ENCODE measurements at places on chromosomes 12 and 14.

DNA sequence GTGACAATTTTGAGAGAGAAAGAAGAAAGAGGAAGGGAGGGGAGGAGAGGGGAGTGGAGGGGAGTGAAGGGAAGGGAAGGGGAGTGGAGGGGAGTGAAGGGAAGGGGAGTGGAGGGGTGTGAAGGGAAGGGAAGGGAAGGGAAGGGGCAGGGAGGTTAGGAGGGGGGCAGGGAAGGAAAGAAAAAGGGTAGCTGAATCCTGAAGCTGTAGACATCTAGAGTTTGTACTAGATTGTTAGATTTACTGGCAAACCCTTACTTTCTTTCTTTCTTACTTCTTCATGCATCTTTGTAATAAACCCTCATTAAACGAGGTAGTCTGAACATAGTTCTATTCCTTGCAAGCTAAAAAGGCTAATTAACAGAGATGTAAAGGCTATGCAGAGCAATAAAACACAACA is 378.0 kb downstream of the MDGA2 start:
- H3K27ac ChIP-seq, result no peak overlapping the region
- no peaks in the 10 kb centered on the region for H3K36me3 ChIP-seq
- H3K4me1 ChIP-seq, result no peaks in the 10 kb centered on the region
- H3K27me3 ChIP-seq, result no peaks in the 10 kb centered on the region

DNA sequence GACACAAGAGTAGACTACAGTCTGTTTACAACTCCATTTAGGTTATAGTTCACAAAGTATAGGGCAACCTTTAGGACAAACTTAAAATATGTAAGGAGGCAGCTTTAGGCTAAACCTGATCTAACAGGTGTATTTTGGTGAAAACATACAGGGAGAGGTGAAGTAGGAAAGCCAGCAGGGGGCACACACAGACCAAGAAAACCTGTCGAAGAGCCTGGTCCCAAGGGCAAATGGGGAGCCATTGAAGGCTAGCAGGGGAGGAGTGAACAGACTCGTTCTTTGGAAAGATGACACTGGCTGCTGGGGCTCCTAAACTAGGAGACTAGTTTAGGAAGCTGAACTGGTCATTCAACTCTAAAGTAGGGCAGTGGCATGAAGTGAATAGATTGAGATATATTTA is 138.8 kb upstream of the WSCD2 start:
- H3K27ac ChIP-seq, result no peak overlapping the region
- H3K27me3 ChIP-seq, result no peaks in the 10 kb centered on the region
- no peaks in the 10 kb centered on the region for H3K36me3 ChIP-seq
- H3K4me3 ChIP-seq, result no peak overlapping the region

GRCh38 chr12:73465106-73465505 is 1072.5 kb upstream of the ATXN7L3B start:
- H3K27ac ChIP-seq, result no peak overlapping the region
- H3K4me3 ChIP-seq, result no peak overlapping the region
- no peaks in the 10 kb centered on the region for H3K4me1 ChIP-seq

DNA sequence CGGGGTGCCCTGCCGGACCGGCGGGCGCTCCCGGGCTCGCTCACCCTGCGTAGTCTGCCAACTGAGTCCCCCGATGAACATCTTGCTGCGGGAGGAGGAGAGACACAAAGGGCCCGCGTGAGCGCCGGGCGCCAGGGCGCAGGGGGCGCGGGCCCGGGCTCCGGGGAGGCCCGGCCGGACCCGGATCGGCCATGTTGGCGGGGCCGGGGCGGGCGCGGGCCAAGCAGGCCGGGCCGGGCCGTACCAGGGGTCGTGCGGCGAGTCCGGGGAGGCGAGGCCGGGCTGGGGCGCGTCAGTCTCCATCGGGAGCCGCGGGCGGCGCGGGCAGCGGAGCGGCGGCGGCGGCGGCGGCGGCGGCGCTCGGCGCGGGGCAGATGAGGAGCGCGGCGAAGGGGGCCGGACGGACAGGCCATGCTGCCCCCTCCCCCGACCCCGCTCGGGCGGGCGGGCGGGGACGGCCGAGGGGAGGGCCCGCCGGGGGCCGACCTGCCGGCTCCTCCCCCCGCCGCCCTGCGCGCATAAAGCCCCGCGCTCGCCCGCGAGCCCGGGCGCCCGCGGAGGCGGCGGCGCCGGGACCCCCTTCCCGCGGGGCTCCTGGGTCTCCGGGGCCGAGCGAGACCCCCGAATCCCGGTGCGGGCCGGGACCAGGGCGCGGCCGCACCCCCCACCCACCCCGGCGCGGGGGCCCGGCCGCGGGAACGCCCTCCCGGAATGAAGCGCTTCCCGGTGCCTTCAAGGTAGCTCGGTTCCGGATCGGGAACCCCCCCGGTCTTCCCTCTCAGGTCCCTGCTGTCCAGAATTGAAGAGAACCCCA is at the start of gene MSI1:
TSS of gene MSI1 (minus strand) at position 376 of the 814 bp plus-strand sequence. CDS start at position 303, 73 bp downstream.
- H3K4me3 ChIP-seq, result peak within 1 kb of the TSS; percentile 55
- DNase-seq, result no peak
- H3K4me1 ChIP-seq, result no peaks in the 10 kb centered on the region

- H3K4me1 ChIP-seq, result peaks cover 49% of the 10 kb centered on the region
- H3K4me3 ChIP-seq, result peak overlapping the region; percentile 10
- DNase-seq, result no peak
- H3K27ac ChIP-seq, result no peak overlapping the region
Measured at GRCh38 chr12:47709671-47710070, 3.8 kb upstream of the RPAP3 start.

GRCh38 chr12:52338241-52338960 is 17.2 kb upstream of the KRT83 start:
- peaks cover 5% of the 10 kb centered on the region for H3K27me3 ChIP-seq
- H3K27ac ChIP-seq, result no peak overlapping the region
- no peak overlapping the region for H3K4me3 ChIP-seq
- no peaks in the 10 kb centered on the region for H3K36me3 ChIP-seq
- DNase-seq, result no peak

- no peaks in the 10 kb centered on the region for H3K36me3 ChIP-seq
- no peak overlapping the region for H3K4me3 ChIP-seq
- peaks cover 37% of the 10 kb centered on the region for H3K4me1 ChIP-seq
- DNase-seq, result no peak
Measured at GRCh38 chr12:10069976-10070375, 28.8 kb downstream of the CLEC1A start.

GRCh38 chr14:24122898-24123297 is 7.6 kb upstream of the FITM1 start:
- H3K27me3 ChIP-seq, result no peaks in the 10 kb centered on the region
- peaks cover 55% of the 10 kb centered on the region for H3K36me3 ChIP-seq
- no peak overlapping the region for H3K4me3 ChIP-seq
- no peak overlapping the region for H3K27ac ChIP-seq
- no peak for DNase-seq
- no peaks in the 10 kb centered on the region for H3K4me1 ChIP-seq

DNA sequence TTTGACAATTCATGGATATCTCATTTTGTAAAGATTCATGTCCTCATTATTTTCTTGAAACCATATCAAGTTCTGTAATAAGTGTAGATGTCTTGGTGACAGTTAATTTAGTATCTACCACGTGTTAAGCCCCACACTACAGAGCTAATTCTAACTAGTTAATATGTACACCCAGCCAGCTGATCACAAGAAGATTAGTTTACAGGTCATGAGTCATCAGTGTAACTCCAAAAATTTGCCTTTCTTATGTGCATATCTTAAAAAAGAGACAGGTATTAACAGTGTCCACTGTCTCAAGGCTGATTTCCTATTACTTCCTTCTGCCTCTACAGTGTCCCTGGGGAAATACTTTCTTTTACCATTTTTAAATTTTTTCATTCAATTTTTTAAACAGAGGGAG is 13.3 kb upstream of the YBX3 start:
- no peak overlapping the region for H3K27ac ChIP-seq
- H3K27me3 ChIP-seq, result no peaks in the 10 kb centered on the region
- no peaks in the 10 kb centered on the region for H3K36me3 ChIP-seq
- no peak for DNase-seq
- no peaks in the 10 kb centered on the region for H3K4me1 ChIP-seq
- no peak overlapping the region for H3K4me3 ChIP-seq

DNA sequence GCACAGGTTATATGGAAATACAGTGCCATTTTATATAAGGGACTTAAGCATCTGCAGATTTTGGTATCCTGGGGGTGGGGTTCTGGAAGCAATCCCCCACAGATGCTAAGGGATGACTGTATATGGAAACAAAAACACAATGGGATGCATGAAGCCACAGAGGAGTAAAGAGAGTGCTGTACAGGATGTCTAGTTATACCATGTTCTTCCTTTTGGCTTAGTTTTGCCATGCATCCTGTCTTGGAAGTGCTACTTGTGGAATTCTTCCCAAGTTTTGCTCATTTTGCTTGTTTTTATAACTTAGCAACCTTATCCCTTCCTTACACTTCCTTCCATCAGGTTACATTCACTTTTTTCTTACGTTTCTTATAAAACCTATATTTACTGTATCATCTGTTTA is 55.6 kb downstream of the TRMT5 start:
- H3K4me3 ChIP-seq, result no peak overlapping the region
- H3K36me3 ChIP-seq, result no peaks in the 10 kb centered on the region
- DNase-seq, result no peak

DNA sequence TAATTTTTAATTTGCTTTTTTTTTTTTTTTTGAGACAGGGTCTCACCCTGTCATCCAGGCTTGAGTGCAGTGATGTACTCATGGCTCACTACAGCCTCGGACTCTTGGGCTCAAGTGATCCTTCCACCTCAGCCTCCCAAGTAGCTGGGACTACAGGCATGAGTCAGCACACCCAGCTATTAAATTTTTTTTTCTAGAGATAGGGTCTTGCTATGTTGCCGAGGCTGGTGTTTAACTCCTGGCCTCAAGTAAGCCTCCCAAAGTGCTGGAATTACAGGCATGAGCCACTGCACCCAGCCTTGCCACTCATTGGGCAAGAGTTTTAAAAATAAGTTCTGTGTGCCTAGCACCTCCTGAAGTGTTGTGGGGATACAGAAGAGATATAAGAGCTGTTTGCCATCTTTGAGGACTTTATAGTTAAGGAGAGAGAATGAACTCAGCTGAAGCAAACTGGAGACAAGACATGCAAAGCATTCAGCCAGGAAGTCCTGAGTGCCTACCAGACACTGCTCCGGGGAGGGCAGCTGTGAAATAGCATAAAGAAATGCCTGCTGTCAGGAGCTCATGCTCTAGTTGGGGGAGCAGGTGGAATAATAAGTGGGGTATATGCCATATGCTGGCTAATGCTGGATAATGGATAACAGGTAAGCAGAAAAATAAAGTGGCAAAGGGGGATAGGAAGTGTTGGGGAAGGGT is 15.0 kb upstream of the EMP1 start:
- DNase-seq, result no peak
- H3K27me3 ChIP-seq, result no peaks in the 10 kb centered on the region
- no peak overlapping the region for H3K4me3 ChIP-seq

- no peak overlapping the region for H3K27ac ChIP-seq
- DNase-seq, result no peak
- H3K4me3 ChIP-seq, result no peak overlapping the region
Measured at GRCh38 chr14:51626185-51626584, 25.5 kb upstream of the FRMD6 start.

- no peaks in the 10 kb centered on the region for H3K27me3 ChIP-seq
- H3K36me3 ChIP-seq, result no peaks in the 10 kb centered on the region
- no peak overlapping the region for H3K27ac ChIP-seq
Measured at GRCh38 chr14:35965400-35965799, 139.3 kb downstream of the BRMS1L start.

DNA sequence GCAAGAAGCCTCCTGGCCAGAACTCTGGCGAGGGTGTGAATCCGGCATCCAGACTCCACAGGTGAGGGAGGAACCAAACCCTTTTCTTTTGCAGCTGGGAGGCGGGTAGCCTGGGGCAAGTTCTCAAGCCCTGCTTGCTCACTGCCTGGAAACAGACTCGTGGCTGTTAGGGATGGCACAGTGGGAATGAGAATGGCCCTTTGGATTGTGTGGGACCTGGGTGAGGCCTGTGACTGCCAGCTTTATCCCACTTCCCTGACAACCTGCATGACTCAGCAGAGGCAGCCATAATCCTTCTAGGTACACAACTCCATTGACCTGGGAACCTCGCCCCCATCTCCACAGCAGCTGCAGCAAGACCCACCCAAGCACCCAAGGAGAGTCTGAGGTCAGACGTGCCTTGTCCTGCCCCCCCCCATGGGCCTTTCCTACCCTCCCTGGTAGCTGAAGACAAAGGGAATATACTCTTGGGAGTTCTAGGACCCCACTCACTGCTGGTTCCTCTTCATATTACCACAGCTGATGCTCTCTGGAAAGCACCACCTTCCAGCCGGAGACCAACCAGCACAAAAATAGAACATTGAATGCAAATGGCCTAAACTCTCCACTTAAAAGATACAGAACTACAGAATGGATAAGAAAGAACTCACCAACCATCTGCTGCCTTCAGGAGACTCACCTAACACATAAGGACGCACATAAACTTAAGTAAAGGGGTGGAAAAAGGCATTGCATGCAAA is 5.1 kb upstream of the GPR33 start:
- no peaks in the 10 kb centered on the region for H3K36me3 ChIP-seq
- no peak overlapping the region for H3K27ac ChIP-seq
- H3K4me1 ChIP-seq, result peaks cover 3% of the 10 kb centered on the region
- DNase-seq, result no peak

- H3K27ac ChIP-seq, result no peak overlapping the region
- no peaks in the 10 kb centered on the region for H3K36me3 ChIP-seq
- H3K4me1 ChIP-seq, result no peaks in the 10 kb centered on the region
- H3K4me3 ChIP-seq, result no peak overlapping the region
- DNase-seq, result no peak
Measured at GRCh38 chr14:94113908-94114588, 3.5 kb downstream of the IFI27 start.

DNA sequence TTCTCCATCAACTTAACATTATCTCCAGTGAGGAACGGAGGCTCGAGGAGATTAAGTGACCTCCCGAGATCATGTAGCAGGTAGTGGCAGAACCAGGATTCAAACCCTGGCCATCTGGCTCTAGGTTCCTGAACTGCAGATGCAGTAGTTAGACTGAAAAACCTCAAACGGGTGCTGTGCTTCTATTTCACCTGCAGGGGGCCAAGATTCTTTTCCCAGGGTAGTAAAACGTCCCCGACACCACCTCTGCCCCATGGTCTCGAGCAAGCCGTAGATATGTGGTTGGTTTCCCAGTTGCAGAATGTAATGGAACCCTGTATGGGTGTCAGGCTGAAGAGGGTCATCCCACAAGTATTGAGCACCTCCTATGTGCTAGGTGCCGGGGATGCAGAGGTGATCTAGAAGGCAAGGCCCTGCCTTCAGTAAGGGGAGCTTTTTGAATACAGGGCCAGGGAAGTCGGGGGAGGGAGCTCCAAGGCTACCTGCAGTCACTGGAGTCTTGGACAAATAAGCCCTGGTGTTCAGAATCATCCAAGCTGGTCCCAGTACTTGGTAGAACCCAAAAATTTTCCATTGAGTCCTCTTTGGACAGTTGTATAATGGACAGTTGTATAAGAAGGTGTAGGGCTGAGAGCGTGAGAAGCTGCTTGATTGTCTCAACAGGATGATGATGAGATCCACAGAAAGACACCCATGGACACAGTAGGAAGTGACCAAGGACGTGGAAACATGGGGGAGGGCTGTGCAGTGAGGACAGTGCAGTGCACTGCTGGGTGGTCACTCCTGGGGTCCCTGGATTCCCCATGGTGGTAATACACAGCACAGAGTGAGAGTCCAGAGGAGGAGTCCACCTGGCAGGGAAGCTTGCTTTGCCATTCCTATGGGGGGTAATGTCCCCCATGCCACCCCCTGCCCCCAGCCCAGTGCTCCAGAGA is 197.2 kb downstream of the CHST11 start:
- H3K27me3 ChIP-seq, result no peaks in the 10 kb centered on the region
- H3K36me3 ChIP-seq, result no peaks in the 10 kb centered on the region
- H3K4me3 ChIP-seq, result no peak overlapping the region
- H3K27ac ChIP-seq, result no peak overlapping the region

GRCh38 chr12:109277899-109278762 is 31.0 kb downstream of the FOXN4 start:
- DNase-seq, result no peak
- H3K4me3 ChIP-seq, result no peak overlapping the region
- H3K4me1 ChIP-seq, result no peaks in the 10 kb centered on the region
- no peaks in the 10 kb centered on the region for H3K36me3 ChIP-seq
- no peaks in the 10 kb centered on the region for H3K27me3 ChIP-seq
- no peak overlapping the region for H3K27ac ChIP-seq

Data from common myeloid progenitor, CD34-positive (primary cell).